ENCODE measurements at places on chromosomes 5 and 9. TPM values are rescaled to one million over a fixed set of nuclear protein-coding genes. Genes with fewer than 3 reads are reported as not detected.
A peak's percentile ranks its signal among the peaks of the same experiment; 100 is the strongest.

ANKRD33B gene
- total RNA-seq, result 10.2 TPM

B4GALT7 gene
- total RNA-seq, result 37.9 TPM

STK32A gene
- not detected for total RNA-seq

FBXO4 gene
- 12.5 TPM for total RNA-seq

MYORG gene
- 0.97 TPM for total RNA-seq

DNA sequence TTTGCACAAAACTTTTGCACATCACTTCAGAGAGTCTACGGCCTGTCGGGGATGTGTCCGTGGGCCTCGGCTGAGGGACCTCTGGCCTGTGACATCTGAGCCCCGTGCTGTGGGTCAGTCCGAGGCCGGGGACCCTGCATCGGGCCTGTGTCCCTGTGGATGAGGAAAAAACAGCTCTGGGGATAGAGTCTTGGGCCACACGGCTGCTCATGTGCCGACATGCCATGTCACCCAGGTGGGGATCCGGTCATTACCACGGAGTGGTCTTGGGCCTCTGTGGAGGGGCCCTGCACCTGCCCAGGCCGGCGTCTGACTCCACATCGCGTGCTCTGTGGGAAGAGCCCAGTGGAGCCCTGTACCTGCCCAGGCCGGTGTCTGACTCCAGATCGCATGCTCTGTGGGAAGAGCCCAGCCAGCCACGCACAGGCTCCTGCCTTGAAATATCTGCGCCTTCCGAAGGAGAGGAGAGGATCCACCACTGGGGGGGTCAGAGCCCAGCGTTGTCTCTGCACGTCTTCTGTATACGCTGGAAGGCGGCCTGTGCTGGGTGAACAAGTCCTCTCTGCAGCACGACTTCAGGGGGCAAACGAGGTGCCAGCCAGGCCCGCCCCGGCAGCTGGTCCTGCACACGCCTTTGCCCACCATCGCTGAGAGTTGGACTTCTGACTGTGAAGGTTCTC lies 27.5 kb upstream of the IRX4 start:
- no peaks in the 10 kb centered on the region for H3K36me3 ChIP-seq
- H3K27me3 ChIP-seq, result no peaks in the 10 kb centered on the region
- no peak overlapping the region for H3K4me3 ChIP-seq
- no peak overlapping the region for H3K27ac ChIP-seq
- no peaks in the 10 kb centered on the region for H3K4me1 ChIP-seq
- DNase-seq, result no peak

DNA sequence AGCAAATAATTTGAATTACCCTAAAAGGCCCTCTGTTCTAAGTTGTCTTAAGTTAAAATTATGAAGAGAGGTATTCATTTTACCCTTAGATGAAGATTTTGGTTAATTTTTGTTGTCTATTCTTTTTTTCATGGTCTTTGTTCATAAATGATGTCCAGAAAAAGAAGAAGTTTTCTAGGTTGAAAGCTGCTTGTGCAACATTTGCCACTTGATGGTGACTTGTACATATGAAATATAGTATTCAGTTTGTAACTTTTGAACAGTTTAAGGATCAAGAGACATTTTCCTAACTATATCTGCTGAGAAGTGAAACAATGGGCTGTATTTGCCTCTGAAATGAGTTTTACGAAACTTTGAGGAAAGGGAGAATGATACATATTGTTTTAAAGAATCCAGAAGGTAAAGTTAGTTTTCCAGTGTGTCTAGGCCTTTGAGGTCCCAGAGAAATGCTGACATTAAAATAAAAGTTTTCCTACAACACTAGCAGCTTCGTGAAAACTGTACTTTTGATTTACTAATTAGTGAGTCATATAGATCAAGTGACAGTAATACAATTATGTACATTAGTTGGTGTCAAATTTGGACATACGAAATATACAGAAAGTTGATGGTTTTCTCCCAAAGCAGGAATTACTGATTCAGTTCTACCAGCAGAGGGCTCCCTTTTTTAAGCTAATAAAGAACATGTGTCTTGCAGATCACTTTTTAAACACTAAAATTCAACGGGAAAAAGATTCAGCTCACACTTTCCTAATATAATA lies 70.5 kb downstream of the PIK3R1 start:
- no peaks in the 10 kb centered on the region for H3K27me3 ChIP-seq
- H3K36me3 ChIP-seq, result peaks cover 28% of the 10 kb centered on the region
- DNase-seq, result peak; percentile 43
- no peak overlapping the region for H3K27ac ChIP-seq
- no peak overlapping the region for H3K4me3 ChIP-seq
- peaks cover 4% of the 10 kb centered on the region for H3K4me1 ChIP-seq

GRCh38 chr5:12840972-12841371 lies 936.7 kb upstream of the CTNND2 start:
- no peak overlapping the region for H3K27ac ChIP-seq
- H3K4me1 ChIP-seq, result no peaks in the 10 kb centered on the region
- DNase-seq, result no peak
- no peak overlapping the region for H3K4me3 ChIP-seq

DNA sequence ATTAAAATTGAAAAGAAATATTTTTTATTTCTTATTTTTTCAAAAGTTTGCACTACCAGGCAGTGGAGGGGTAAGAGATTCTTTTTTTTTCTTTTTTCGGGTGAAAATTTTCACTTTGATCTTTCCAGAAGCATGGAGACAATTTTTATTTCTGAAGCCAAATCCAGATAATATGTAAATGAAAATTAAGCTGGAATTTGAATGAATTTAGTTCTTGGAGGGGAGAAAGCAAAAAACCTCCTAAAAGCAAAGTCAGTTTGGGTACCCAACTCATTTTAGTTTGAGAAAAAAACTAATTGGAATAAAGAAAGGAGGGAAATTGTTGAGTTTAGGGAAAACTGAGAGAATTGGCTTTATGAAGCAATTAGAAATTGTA lies 872 bp downstream of the ZNF618 start:
- H3K4me3 ChIP-seq, result peak overlapping the region; percentile 69
- peak overlapping the region; percentile 12 for H3K27ac ChIP-seq
- DNase-seq, result no peak
- no peaks in the 10 kb centered on the region for H3K27me3 ChIP-seq

DNA sequence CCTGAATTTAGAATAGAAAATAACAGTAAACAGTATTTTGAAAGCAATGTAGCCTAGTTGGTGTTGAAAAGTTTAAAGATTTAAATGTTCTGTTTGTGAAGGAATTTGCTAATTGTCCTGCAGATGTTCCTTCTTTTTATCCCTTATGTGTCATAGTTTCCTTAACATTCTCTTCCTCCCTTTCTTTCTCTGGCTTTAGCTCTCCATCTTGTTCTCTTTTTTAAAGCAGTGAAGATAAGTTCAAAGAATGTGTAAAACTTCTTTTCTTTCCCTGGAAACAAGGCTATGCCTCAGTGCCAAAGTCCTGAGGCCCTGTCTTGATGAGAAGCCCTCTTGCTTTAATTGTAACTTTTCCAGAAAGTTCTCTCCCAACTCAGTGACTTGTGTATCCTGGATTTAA lies 24.4 kb upstream of the GAS1 start:
- peaks cover 2% of the 10 kb centered on the region for H3K4me1 ChIP-seq
- DNase-seq, result no peak
- H3K27ac ChIP-seq, result no peak overlapping the region
- no peak overlapping the region for H3K4me3 ChIP-seq
- peaks cover 7% of the 10 kb centered on the region for H3K27me3 ChIP-seq

- no peak overlapping the region for H3K27ac ChIP-seq
- no peaks in the 10 kb centered on the region for H3K4me1 ChIP-seq
- no peaks in the 10 kb centered on the region for H3K27me3 ChIP-seq
- DNase-seq, result peak; percentile 37
- no peak overlapping the region for H3K4me3 ChIP-seq
- no peaks in the 10 kb centered on the region for H3K36me3 ChIP-seq
Observed at GRCh38 chr5:105475401-105475800, 1912.8 kb upstream of the NUDT12 start.

GRCh38 chr5:40043916-40044315 lies 619.1 kb upstream of the DAB2 start:
- H3K4me3 ChIP-seq, result no peak overlapping the region
- no peak for DNase-seq
- peaks cover 19% of the 10 kb centered on the region for H3K4me1 ChIP-seq
- H3K27ac ChIP-seq, result no peak overlapping the region
- H3K27me3 ChIP-seq, result no peaks in the 10 kb centered on the region

DNA sequence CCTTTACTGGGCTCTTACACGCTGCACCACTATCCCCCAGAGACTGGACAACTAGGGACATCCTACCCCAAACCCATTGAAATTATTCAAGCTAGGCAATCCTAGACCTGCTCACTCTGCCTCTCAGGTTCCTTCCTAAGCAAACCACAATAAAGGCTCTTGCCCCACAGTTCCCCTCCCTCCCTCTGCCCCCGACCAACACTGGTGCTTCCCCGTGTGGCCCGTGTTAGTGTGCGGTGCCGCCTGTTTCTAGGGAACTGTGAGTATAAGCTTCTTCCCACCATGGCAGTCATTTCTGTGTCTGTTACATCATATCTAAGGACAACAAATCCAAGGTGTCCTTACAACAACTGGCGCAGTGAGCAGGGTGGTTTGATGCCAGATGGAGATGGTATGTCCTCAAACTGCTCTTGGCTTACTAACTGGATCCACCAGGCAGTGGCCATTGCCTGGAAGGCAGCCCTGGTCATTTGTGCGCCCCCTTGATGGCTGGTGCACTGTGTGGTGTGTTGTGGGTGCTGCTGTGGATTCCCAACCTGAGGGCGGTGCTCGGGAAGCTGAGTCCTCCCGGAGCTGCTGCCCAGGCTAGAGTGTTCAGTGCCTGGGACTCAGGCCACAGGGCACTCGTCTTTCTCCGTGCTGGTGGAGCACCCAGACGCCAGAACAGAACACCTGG lies 8.4 kb upstream of the MXD3 start:
- no peaks in the 10 kb centered on the region for H3K27me3 ChIP-seq
- H3K4me3 ChIP-seq, result no peak overlapping the region
- peaks cover 21% of the 10 kb centered on the region for H3K36me3 ChIP-seq
- no peak for DNase-seq

DNA sequence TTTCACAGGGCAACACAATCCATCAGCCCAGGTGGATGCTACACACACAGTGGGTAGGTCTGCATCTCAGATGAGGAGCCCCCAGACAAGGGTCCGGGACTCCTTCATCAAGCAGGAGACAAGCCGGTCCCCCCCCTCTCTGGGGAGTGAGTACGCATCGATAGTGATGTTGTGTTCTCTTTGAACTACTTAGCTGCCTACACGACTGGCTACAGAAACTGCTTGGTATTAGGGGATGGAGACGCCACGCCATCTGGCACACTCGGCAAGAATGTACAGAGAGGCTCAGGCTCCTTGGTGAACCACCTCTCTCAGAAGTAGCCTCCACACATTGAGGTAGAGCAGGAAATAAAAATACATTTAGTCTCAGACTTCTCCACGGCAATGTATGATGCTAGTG lies 179.8 kb downstream of the CNTNAP3 start:
- H3K36me3 ChIP-seq, result no peaks in the 10 kb centered on the region
- no peak overlapping the region for H3K4me3 ChIP-seq
- H3K27ac ChIP-seq, result no peak overlapping the region
- DNase-seq, result no peak
- H3K4me1 ChIP-seq, result no peaks in the 10 kb centered on the region
